ENCODE measurements at places on chromosomes 5 and 9.

DNA sequence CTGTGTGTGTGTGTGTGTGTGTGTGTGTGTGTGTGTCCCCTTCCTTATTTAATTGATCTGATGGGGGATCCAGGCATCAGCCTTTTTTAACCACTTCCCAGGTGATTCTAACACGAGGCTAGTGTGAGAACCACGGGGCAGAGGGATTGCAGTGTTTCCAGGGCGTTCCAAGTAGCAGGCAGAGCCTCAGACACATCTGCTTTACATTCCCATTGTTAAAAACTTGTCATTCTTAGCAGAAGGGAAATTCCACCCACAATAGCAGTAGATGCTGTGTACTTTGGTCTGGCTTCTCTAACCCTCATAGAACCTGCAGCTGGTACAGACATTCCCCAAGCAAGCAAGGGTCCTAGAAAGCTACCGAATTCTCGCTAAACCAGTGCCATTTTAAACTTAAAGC is 81.9 kb upstream of the SLC30A5 start:
- no peak for DNase-seq

GRCh38 chr5:124630767-124631704 is 115.4 kb downstream of the ZNF608 start:
- DNase-seq, result no peak

DNA sequence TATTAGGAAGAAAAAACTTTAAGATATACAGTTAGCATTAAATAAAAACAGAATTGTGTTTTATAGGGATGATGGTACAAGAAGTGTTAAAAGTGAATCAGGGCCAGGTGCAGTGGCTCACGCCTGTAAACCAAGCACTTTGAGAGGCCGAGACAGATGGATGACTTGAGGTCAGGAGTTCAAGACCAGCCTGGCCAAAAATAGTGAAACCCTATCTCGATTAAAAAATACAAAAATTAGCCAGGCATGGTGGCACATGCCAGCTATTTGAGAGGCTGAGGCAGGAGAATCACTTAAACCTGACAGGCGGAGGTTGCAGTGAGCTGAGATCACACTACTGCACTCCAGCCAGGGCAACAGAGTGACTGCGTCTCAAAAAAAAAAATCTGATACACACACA is 282.9 kb upstream of the ATP10B start:
- no peak for DNase-seq

GRCh38 chr9:110188991-110189390 is 19.0 kb downstream of the C9orf152 start:
- no peak for DNase-seq
